ENCODE measurements at places on chromosomes 5 and 9.
A peak's percentile ranks its signal among the peaks of the same experiment; 100 is the strongest.

- DNase-seq, result no peak
These were observed 476.0 kb downstream of the ZSWIM6 start for GRCh38 chr5:61808091-61808490.

GRCh38 chr9:89863141-89863540, 258.3 kb downstream of the GADD45G start:
- no peak for DNase-seq

- DNase-seq, result no peak
These were observed 90.9 kb downstream of the NFIB start for GRCh38 chr9:14223081-14223480.

- peak; percentile 40 for DNase-seq
These were observed at the start of gene PCDHGA6 for GRCh38 chr5:141373673-141374317. Gene PCDHGA6 (plus strand): TSS chr5:141373891. CDS start chr5:141374084, 193 bp downstream.

DNA sequence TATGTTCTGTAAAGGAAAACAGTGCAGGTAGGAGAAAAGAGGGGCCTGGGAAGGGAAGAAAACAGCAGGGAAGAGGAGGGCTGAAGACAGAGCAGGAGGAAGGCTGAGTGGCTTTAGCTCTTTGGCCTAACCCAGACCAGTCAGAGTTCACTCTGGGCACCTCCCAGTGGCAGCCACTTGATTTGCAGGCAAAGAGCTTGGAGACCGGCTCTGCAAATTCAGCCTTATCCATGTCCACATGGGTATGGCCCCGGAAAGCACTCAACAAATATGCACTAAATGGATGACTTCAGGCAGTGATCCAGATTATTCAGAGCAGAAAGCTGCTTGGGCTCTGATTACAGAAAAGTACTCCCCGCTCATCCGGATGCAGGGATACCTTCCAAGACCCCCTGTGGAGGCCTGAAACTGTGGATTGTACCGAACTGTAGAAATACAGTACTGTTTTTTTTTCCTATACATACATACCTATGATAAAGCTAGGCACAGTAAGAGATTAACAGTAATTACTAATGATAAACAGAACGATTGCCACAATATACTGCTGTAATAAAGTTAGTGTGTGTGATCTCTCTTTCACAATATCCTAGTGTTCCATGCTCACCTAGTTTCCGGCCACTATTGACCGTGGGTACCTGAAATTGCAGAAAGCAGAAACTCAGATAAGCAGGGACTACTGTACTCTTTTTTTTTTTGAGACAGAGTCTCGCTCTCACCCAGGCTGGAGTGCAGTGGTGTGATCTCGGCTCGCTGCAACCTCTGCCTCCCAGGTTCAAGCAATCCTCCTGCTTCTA, 4.6 kb upstream of the RNU6ATAC start:
- no peak for DNase-seq

- no peak for DNase-seq
These were observed 38.7 kb downstream of the ASS1 start for GRCh38 chr9:130483371-130483971.

DNA sequence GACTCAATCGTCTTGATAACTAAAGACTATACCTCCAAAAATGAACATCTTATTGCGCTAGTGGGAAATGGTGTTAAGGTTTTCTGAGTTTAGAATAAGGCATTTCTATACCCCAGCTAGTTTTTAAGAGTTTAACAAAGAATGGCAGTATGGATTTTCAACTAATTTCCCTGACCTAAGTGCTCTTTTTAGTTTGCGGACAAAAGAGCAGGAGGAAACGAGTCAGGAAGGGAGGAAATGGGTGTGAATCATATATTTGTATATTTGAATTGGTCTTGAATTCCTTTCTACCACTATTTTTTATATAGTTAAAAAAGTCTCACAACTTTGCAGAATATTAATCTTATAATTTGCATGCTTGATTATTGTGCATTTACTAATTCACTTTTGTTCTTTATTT, 516.3 kb upstream of the ZNF608 start:
- no peak for DNase-seq

DNA sequence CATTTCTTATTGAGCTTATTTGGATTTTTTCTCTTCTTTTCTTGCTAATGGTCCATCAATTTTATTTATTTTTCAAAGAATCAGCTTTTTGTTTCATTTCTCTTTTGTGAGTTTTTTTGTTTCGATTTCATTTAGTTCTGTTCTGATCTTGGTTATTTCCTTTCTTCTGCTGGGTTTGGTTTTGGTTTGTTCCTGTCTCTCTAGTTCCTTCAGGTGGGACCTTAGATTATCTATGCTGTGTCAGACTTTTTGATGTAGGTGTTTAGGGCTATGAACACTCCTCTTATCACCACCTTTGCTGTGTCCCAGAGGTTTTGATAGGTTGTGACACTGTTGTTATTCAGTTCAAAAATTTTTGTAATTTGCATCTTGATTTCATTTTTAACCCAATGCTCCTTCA, 119.8 kb downstream of the GABRG2 start:
- DNase-seq, result no peak

GRCh38 chr5:36646100-36646499, 39.7 kb downstream of the SLC1A3 start:
- DNase-seq, result no peak

DNA sequence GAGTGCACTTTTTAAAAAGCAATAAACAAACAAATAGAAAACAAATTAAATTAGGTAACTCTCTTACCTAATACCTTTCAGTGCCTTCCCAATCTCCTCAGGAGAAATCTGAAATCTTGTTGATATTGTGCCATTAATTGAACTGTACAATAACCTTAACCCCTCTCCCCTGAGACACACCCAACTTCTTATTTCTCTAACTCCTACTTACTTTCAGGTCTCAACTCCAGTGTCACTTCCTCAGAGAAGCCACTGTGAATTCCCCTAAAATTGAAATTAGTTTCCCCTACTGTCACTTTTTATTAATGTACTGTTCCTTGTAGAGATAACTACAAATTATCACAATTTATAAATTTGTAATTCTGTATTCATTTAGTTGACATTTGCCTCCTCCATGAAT, 295.3 kb upstream of the TNC start:
- DNase-seq, result no peak

DNA sequence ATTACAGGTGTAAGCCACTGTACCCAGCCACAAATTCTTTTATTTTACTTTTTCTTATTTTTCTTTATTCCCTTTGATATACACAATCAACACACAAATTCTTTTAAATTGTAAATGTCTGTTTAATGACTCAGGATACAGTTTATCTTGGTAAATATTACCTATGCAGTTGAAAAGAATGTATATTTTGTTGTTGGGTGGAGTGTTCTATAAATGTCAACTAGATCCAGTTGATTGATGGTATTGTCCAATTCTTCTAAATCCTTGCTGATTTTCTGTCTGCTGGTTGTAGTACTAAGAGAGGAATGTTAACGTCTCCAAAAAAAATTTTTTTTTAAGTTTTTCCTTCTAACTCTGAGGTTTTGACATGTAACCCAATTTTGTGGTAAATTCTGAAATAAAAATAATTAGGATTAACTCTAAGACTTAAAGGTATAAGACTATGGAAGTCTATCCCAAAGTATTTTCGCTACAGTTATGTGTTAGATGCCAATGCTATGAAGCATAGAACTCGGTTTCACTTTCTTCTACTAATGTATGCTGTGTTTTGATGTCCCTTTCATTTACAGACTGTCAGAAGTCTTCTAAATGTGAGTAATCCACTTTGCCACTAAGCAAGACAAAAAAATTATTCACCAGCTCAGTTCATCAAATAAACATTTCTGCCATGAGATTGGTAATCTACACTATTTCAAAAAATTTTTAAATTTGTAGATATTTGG, 720.2 kb upstream of the C9orf72 start:
- no peak for DNase-seq

GRCh38 chr5:317086-317811, 4.3 kb upstream of the AHRR start:
- peak; percentile 67 for DNase-seq

DNA sequence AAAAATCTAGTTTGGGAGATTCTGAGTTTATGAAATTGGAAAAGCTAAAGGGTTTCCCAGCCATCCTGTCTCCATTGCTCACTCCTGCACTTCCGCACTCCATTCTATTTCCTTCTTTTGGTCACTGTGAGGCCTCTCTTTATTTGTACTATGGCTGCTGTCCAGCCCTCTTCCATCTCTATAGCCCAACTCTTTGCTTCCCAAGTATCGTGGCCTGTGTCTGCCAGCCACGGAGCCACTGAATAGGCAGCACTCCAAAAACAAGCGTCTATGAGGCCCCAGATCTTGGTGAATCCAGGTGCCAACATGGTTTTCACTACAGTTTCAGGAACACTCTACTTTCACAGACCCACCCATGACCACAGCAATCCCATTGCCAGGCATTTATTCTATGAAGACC, 37.2 kb downstream of the GRAMD2B start:
- no peak for DNase-seq

GRCh38 chr9:89725271-89725670, 120.5 kb downstream of the GADD45G start:
- DNase-seq, result no peak

- no peak for DNase-seq
These were observed 4.9 kb downstream of the NKX2-5 start for GRCh38 chr5:173229966-173230689.

DNA sequence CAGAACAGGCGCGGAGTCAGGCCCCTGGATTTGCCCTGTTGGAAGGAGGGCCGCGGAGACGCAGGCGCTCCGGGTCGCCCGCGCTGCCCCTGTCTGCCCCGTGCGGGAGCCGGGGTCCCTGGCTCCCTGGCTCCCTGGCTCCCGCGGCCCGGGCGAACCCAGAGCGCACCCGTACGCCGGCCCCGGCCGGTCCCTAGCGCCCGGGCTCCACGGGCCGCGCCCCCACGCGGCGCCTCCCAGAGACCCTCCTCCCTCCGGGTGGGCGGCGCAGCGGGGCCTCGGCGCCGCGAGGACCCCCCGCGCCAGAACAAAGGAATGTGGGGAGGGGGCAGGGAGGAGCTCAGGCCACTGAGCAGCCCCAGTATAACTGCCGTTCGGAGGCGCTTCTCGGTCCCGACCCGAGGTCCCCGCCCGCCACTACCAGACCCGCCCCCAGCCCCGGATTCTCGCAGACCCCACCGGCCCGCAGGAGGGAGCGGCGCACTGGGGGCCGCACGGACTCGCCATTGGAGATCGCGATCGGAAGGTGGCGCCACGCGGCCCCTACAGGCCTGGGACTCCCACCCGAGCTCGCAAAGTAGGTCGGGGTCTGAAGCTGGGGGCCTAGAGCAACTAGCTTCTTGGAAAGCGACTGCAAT, 2.4 kb downstream of the NFIL3 start:
- peak; percentile 34 for DNase-seq

GRCh38 chr9:136205707-136205992, 722 bp upstream of the LHX3 start:
- DNase-seq, result no peak

DNA sequence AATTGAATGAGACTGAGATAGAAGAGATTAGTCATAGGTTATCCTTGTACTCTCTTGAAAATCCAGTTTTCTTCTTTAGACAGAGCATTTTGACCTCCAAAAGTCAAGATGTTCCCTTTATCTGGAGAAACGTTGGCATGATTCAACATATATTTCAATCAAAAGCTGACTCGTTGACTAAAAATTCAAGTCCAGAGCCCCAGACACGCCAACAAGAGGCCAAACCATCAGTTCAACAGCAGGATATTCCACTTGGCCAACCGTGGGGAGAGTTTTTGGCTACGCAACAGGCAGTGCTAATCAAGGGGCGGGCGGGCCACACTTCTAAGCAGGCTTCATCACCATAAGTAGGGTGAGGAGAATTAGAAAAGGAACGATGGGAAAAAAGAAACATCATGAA, 119.1 kb downstream of the SLIT3 start:
- DNase-seq, result peak; percentile 24

DNA sequence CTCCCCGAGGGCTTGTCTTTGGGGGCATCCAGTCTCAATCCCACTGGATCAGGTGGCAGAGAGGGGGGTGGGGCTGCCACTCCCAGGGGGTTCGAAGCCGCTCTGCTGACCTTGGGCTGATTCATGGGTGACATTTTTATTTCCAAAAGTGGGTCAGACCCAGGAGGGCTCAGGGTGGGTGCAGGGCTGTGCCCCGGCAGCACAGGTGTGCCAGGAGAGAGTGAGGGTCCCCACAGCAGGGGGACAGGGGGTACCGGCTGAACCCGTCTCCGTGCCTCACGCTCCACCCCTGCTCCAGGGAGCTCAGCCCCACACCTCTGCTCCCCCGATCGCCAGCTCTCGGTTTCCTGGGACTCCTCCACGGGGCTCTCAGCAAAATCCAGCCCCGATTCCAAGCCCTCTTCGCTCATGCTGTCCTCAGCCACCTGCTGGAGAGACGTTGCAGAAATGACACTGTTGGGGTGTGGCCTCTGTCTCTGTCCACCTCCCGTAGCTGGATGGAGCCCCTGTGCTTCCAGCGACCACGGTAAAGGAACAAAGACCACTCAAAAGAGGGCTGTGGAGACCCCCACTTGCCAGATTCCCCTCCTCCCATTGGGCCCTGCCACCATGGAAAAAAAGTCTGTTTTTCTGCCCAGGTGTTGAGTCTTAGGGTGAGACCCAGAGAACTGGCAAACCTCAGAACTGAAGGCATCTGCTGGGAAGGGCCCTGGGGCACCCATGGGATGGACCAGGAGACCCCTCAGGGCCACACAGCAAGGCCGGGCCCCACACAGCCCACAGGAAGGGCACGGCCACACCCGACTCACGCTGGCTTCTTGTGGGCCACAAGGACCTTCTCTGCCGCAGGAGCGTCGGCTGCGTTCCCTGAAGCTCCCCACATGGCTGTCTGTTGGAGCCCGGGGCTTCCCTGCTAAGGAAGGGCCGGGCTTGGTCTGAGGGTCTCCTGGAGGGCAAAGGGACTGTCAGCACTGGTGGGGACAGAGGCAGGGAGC, 10.6 kb upstream of the QSOX2 start:
- no peak for DNase-seq

- no peak for DNase-seq
These were observed 177.3 kb downstream of the CD180 start for GRCh38 chr5:67019065-67019845.

DNA sequence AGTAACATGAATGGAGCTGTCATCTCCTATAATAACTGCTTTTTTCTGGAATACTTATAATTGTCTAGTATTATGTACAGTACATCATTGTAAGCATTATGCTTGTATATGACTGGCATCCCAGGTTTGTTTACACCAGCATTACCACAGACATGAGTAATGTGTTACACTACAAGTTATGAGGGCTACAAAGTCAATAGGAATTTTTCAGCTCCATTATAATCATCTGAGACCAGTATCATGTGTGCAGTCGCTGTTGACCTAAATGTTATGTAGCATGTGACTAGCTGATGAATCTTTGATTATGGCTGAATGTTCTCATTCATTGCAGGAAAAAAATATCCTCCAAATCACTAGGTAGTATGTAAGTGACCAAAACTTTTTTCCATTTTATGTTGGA, 2.2 kb downstream of the ZCCHC9 start:
- DNase-seq, result peak; percentile 90

DNA sequence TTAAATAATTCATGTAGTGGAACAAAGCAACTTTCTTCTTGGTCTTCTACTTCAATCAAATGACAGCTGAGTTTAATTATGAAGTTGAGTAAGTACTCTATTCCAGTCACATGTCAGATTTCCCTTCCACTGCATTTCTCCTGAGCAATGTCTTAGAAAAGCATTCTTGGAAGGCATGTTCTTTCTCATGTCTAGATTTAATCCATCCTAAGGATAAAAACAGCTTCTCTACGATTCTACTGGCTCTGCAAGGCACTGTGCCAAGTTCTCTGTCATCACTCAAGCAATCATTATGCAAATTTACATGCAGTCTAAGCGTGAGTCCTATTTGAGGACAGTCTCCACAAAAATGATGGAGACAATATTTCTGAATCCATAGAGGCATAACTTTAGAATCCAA, 142.4 kb downstream of the YIPF5 start:
- peak; percentile 96 for DNase-seq

Measured in amniotic epithelial cell (primary cell).